ENCODE measurements at places on chromosomes 3 and 15.

DNA sequence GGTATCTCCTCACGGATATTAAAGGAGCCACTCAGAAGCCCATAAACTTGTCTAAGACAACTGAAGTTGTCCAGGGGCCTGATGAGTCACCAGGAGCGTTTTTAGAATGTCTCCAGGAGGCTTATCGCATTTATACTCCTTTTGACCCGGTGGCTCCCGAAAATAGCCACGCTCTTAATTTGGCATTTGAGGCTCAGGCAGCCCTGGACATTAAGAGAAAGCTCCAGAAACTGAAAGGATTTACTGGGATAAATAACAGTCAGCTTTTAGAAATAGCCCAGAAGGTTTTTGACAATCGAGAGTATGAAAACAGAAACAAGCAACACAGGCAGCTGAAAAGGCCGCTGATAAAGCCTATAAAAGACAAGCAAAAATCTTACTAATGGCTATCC lies 4.1 kb downstream of the DET1 start:
- no peak for DNase-seq

GRCh38 chr3:103077910-103078309 lies 643.1 kb downstream of the ZPLD1 start:
- no peak for DNase-seq

DNA sequence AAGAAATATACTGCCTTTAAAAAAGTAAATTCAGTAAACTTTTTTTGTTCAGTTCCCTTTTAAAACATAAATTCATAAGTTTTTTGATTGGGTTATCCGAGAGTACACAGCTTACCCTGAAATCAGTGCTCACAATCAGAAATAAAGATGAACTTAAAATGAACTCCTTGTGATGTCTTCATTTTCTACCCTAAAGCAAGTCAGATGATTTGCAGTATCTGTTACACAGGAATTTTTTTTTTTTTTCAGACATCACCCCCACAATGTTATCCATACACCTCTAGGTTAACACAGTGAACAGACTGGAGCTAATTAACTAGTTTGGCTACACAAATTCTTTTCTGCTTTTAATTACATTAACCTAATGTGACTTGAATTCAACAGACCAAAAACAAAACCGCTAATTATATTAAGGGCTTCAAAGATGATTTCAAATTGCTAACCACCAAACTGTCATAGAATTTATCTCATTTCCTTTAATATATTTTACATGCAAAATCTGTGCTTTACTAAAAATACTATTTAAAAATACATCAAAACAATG lies 1042.0 kb downstream of the ROBO1 start:
- DNase-seq = no peak

GRCh38 chr3:185613016-185613415 lies 26.9 kb downstream of the SENP2 start:
- no peak for DNase-seq

DNA sequence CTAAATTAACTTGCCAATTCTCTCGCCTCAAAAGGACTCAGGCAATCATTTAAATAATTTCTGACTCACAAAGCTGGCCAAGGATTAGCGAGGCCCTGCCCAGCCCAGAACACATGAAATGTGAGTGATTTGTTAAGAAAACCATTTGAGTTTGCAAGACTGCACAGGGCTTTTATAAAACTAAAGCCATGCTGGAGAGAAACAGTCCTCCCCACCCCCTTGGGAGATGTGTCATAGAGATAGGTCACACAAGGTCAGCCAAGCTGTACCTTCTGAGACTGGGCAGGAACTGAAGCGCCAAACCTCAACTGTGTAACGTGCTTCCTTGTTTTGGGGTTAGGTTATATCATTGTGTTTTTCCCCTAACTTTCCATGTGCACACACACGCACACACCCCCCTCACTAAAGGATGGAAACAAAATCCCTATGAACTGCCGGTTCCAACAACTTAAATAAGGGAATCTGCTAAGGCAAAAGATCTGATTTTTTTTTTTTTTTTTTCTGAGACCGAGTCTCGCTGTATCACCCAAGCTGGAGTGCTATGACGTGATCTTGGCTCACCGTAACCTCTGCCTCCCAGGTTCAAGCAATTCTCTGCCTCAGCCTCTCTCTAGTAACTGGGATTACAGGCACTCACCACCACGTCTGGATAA lies 8.1 kb downstream of the SPATA12 start:
- no peak for DNase-seq

GRCh38 chr3:11576453-11576852 lies 67.3 kb downstream of the VGLL4 start:
- no peak for DNase-seq

- DNase-seq = no peak
Measured at GRCh38 chr3:134928392-134928791, 133.3 kb downstream of the EPHB1 start.

DNA sequence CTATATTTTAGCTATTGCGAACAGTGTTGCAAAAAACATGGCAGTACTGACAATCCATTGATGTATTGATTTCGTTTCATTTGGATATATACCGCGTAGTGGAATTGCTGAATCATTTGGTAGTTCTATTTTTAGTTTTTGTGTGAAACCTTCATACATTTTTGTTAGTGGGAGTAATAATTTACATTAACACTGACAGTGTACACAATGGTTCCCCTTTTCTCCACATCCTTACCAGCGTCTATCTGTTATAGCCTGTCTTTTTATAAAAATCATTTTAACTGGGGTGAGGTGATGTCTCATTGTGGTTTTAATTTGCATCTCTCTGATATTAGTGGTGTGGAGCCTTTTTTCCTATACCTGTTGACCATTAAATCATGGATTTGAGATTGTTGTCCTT lies 392.4 kb upstream of the ALCAM start:
- DNase-seq = no peak

GRCh38 chr3:159186581-159186980 lies 384.7 kb downstream of the MFSD1 start:
- DNase-seq = no peak

DNA sequence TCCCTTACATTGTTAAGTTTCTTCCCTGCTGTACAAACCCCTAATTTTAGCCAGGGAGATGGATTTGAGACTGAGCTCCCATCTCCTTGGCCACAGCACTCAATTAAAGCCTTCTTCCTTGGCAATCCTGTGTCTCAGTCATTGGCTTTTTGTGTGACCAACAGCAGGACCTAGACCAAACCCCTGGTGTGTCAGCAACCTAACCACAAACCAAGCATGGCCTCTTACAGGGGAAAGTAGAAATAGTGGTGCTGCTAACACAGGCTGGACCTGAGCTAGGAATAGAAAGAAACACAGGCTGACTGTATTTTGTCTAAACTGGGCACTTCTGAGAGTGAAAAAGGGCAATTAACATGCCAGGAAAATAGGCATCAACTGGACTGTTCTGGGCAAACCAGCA lies 37.9 kb downstream of the PPCDC start:
- no peak for DNase-seq

DNA sequence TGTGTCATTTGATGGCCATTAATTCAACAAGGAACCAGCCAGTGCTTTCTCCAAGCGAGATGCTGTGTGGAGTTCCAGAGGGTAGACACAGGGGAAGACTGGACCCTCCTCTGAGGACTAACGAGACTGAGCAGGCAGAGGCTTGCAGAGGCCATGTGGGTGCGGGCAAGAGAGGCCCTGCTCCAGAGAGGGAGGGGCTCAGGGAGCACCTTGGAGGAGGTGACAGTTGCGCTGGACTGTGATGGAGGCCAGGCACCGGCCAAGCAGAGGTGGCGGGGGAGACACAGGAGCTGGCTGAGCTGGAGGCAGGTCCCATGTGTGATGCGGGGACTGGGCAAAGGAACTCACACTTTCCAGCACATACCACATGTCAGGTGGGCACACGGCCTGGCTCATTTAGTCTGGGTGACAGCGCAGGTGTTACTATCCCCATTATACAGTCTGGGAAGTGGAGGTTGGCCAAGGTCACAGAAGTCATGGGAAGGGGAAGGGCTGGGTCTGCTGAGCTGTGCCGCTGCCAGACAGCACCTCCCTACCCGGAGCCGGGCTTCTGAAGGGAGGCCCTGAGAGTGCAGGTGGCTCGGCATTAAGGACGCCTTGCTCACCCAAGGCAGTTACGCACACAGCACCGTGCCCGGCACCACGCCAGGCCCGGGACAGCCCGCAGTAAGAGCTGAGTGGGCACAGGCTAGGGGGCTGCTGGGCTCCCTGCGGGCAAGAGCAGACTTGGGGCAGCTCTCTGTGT lies 3.7 kb downstream of the MELTF start:
- no peak for DNase-seq

GRCh38 chr15:100958326-100959065 lies 39.3 kb downstream of the LRRK1 start:
- DNase-seq = no peak

Measured in stimulated activated CD8-positive, alpha-beta memory T cell treated with anti-CD3 and anti-CD28 coated beads, Interleukin-4, amount 100 ng/mL, for 1 hour (primary cell).